Adipocyte (in vitro differentiated cells): ENCODE measurements at places on chromosomes 6 and 20.

- no peak for DNase-seq
Measured at GRCh38 chr6:131840441-131840840, 32.6 kb downstream of the ENPP1 start.

DNA sequence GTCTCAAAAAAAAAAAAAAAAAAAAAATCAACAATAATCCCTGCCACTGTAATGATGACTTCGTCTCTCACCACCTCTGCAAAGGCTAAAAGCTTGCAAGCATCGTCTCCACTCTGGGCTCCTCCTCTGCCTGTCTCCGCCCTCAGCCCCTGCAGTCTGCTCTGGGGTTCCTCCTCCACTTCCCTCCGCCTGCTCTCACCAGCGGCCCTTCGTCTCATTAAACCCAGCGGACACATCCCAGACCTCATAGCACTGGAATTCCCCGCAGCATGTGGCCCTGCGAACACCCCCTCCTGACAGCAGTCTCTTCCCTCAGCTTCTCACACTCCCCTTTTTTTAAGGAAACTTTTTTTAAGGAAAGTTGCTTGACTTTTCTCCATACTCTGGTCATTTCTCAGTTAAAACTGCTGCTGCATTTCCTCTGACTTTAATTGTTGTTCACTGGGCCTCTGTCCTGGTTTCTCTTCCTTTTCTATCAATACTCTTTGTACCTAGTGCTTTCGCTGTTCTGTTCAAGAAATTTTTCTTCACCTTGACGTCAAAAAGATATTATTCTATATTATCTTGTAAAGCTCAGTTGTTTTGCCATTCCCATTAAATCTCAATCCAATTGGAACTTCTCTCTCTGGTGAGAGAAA lies 70.9 kb upstream of the PLEKHG1 start:
- DNase-seq = no peak

DNA sequence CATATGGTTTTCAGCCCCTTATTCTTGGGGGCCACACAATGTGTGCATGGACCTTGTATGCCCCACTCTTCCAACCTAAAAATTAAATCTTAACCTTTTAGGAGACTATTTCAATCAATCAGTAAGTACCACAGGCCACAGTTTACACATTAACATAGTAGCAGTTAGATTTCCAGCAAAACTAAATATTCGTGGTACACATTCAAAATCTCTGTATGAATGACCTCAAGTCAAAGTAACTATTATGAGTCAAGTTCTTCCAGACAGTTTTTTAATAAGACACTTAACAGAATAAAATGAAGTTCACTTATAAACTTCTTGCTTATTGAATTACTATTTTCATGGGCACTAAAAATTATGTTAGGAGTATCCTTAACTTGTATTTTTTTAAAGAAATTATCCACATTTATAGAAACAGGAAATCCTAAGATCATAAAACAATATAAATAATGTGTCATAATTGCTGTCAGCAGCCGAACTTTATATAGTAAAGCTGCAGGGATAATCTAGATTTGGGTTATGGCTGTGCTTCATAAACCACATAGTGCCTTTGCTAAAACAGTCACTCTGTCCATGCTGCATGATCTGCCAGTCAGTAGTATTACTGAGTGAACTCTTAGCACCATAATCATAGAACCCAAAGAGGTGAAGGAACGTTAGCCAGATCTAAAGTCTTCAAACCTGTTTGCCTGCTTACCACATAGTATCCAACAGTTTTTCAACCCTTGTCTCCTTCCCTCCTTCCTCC lies 21.7 kb downstream of the SEC63 start:
- DNase-seq = no peak

DNA sequence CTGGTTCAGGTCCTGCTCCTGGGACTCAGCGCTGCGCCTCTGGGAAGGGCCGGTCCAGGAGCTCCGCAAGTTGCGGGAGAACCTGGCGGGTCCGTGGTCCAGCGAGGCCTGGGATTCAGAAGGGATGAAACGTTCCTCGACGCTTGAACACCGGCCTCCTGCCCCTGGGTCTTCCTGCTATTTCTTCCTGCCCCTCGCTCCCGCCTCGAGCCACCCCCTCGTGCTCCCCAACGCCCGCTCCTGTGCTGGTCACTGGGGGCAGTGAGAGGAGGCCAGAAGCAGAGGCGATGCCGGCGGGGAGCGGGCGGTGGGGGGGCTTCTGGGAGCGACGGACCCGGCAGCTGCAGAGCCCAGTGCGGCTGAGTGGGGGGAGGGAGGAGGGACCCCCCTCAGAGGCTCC lies 20.8 kb upstream of the KIF25 start:
- no peak for DNase-seq

- no peak for DNase-seq
Measured at GRCh38 chr20:40223810-40224209, 465.2 kb downstream of the MAFB start.

DNA sequence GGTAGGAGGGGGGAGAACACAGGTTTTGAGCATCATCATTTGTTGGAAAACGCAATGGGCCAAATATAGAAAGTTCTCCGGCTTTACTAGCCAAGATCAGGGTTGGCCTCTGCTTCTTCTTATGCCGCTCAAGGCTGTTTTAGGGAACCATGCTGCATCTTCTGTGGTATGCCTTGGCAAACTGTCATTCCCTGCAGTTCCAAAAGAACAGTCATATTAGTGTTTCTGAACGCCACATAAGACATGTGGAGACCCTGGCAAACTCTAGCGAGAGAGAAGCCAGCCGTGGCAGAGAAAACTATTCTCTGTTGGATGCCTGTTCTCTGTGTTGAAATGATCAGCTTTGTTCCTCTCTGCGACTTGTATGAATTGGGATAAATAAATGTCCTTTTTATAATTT lies 10.8 kb downstream of the ACTR5 start:
- DNase-seq = no peak

DNA sequence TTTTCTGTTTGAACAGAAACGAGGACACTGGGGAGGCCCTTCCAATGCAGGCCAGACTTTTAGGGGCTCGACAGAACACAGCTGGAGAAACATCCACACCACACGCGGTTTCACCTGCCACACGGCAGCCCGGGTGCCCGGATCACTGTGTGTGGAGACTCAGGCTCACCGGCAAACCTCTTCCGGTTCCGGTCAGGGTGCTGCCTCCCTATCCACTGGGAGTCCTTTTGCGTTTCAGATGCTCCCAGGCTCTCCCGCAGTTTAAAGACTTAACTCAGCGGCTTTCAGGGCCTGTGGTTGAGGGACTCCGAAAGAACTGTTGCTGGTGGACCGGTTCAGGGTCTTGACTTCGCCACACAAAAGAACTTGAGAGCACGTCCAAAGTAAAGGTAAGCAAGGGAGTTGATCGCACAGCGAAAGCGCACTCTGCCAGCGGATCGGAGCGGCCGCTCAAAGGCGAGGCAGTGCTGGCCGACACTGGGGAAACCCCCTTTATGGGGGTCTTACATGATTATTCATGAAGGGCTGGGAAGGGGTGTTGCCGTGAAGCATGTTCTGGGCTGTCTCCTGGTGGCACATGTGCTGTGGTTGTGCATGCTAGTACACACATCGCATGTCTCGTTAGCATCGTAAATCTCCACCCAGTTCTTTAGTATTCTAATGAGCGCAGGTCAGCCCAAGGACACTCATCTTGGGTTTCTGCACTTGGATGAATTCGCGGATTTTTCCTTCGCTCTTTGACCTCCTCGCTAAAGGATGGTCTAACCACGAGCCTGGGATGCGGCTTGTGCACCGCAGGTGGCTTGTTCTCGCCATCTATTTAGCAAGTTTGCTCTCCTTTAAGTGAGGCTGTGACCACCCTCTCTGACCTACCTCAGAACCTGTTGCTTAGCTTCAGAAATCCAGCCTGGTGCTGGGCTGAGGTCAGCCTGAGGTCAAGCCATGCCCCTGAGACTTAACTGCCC lies 180.3 kb downstream of the CDH26 start:
- DNase-seq = no peak

DNA sequence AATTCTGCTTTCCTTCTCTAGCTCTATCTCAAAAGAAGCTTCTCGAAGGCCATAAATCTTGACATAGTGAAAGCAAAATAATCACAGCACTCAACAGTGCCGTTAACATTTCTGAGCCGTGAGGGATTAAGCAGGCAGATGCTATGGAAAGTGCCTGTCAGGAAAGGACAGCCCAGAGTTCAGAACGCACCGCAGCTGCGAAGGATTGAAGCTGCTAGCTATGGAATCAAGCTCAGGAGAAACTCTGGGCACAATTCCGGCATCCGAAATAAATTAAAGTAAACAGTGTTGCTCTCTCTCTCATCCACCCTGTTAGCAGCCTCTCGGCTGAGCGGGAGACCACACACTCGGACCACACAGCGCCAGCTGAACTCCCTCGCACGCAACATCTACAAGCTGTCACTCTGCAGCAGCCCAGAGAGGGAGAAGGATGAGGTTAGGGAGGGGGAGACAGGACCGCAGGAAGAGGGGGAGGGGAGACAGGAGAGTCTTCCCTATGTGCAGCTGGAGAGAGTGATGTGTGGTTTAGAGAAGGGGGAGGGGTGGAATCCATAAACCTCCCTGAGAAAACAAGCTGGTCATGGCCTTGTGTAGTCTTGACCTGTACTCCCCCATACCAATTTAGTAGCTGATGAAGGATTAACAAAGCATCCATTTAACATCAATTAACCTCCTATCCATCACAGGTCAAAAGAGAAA lies 9.0 kb downstream of the EXOC2 start:
- peak; percentile 81 for DNase-seq

- DNase-seq = peak; percentile 27
Measured at GRCh38 chr6:19757036-19757435, 80.1 kb upstream of the ID4 start.

- DNase-seq = no peak
Measured at GRCh38 chr20:47686545-47686944, 98.7 kb downstream of the SULF2 start.

DNA sequence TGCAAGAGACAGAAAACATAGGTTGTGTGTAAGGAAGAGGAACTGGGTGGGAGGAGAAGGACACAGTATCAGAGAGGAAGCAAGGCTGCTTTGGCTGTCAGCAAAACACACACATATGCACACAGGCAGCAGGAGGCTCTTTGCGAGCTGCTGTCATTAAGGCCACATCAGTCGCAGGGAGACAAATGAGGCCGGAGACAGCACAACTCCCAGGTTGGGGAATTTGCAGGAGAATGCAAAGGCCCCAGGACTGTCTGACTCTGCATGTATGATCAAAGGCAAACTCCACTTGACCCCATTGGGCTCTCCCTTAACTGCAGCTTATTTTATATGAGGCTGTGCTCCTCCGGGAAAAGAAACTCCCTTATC lies 35.3 kb downstream of the METTL24 start:
- DNase-seq = no peak

GRCh38 chr6:56820060-56820459 lies 134.8 kb upstream of the BEND6 start:
- no peak for DNase-seq

- no peak for DNase-seq
Measured at GRCh38 chr20:46330831-46331371, 22.6 kb upstream of the CDH22 start.

- no peak for DNase-seq
Measured at GRCh38 chr6:163408352-163408991, 6.0 kb upstream of the QKI start.

- DNase-seq = no peak
Measured at GRCh38 chr6:39925931-39926290, 8.4 kb downstream of the MOCS1 start.

DNA sequence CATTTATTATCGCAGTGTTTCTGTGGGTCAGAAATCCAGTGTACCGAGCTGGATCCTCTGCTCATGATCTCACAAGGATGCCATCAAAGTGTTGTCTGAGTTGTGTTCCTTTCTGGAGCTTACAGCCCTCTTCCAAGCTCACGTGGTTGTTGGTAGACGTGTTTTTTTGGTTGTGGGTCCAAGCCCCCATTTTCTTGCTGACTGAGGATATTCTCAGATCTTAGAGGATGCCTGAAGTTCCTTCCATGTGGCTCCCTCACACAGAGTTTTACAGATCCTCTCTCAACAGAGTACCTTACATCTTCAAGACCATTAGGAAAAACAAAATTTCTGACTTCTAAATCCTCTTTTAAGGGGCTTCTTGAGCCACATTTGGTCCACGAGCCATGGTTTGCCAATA lies 78.1 kb downstream of the TINAG start:
- DNase-seq = no peak

DNA sequence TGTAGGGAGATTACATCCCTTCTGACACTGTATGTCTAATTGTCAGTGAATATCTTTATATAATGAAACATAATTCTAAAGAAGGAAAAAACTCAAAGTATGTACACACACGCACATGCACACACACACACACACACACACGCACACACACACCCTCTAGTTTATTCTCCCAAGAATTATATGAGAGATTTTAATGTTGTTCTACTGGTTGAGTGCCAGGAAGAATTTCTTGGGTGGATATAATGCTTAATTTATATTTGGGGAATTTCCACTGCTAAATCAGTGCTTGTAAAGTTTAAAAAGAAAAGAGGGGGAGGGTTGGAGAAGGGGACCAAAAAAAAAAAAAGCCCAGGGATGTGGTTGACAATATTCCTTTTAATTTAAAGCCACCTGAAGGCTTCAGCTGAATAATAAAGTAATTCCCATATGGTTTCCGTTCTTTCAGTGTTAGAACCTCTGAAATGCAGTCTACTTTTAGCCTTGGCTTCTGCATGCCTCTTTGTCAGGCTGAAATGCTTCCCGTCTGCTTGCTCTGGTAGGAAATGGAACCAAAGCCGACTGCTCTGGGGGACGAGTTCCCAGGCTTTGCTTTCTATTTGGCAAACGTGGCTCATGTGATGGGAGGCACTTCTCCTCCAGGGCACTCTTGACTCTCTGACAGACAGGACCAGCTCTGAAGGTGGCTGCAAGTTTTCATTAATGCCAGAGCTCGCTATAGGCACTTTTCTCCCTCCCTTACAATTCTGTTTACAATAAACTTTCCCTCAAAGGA lies 225.4 kb downstream of the PRL start:
- DNase-seq = peak; percentile 63

GRCh38 chr6:29696147-29697125 lies 15.5 kb upstream of the ZFP57 start:
- peak; percentile 47 for DNase-seq

GRCh38 chr6:52416629-52417151 lies 3.5 kb upstream of the EFHC1 start:
- DNase-seq = peak; percentile 84

- no peak for DNase-seq
Measured at GRCh38 chr6:13715444-13715883, 3.8 kb upstream of the RANBP9 start.

- no peak for DNase-seq
Measured at GRCh38 chr20:40233406-40233805, 455.6 kb downstream of the MAFB start.

- no peak for DNase-seq
Measured at GRCh38 chr6:2104524-2104880, 140.9 kb downstream of the GMDS start.
